Left ventricle myocardium inferior (tissue), 1 donor: ENCODE measurements at places on chromosomes 12 and 14. TPM values are rescaled to one million over a fixed set of nuclear protein-coding genes. Genes with fewer than 3 reads are reported as not detected.

Gene TMEM132D
- not detected for total RNA-seq

Gene FGF6
- total RNA-seq: not detected

Gene MIP
- not detected for total RNA-seq

Gene LETMD1
- total RNA-seq: 20.6 TPM

DNA sequence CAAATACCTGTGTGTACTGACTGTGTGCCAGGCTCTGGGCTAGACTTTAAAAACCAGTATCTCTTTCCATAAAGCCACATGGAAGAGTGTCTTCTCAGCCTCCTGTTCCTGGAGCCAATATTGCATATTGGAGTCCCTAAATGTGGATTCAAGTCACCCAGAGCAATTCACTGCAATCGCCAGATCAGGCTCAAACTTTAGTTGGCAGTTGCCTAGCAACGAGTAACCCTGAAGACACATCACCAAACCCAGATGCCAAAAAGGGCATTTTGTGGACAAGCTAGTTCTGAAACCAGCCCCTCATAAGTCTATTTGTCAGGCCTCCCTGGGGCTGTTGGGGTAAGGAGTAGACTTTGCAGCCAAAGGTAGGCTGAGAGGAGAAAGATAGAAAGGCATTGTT is 13.7 kb downstream of the DPF3 start:
- H3K4me3 ChIP-seq: no peak overlapping the region
- H3K4me1 ChIP-seq: peaks cover 94% of the 10 kb centered on the region
- H3K27ac ChIP-seq: no peak overlapping the region
- no peaks in the 10 kb centered on the region for H3K36me3 ChIP-seq
- no peaks in the 10 kb centered on the region for H3K27me3 ChIP-seq
- DNase-seq: no peak

- no peaks in the 10 kb centered on the region for H3K36me3 ChIP-seq
- no peaks in the 10 kb centered on the region for H3K4me1 ChIP-seq
- no peaks in the 10 kb centered on the region for H3K27me3 ChIP-seq
Observed at GRCh38 chr14:41558490-41558889, 48.2 kb upstream of the LRFN5 start.

DNA sequence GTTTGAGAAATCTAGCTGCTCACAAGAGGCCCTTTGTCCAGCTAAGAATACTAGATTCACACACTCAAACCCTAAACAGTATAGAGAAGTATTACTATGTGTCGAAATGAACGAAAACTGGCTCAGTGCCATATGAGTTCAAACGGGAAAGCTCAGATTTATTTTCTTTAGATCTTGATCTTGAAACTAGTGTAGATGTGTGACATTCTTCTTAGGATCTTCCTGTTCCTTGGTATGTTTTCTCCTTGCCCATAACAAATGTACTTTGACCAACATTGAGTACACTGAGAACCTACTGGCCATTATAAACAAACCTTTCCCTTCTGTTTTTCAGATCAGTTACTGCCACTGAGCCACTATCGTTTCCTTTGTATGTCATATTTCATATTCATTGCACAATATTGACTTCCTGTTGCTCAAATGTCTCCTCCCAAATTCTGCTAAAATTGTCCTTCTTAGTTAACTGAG is 21.3 kb downstream of the MYBPC1 start:
- no peaks in the 10 kb centered on the region for H3K36me3 ChIP-seq
- no peaks in the 10 kb centered on the region for H3K27me3 ChIP-seq
- no peak overlapping the region for H3K4me3 ChIP-seq
- peaks cover 6% of the 10 kb centered on the region for H3K4me1 ChIP-seq

GRCh38 chr14:105700622-105701288 is 174.4 kb downstream of the TMEM121 start:
- no peaks in the 10 kb centered on the region for H3K36me3 ChIP-seq
- no peaks in the 10 kb centered on the region for H3K27me3 ChIP-seq
- no peak overlapping the region for H3K27ac ChIP-seq
- H3K4me1 ChIP-seq: no peaks in the 10 kb centered on the region

DNA sequence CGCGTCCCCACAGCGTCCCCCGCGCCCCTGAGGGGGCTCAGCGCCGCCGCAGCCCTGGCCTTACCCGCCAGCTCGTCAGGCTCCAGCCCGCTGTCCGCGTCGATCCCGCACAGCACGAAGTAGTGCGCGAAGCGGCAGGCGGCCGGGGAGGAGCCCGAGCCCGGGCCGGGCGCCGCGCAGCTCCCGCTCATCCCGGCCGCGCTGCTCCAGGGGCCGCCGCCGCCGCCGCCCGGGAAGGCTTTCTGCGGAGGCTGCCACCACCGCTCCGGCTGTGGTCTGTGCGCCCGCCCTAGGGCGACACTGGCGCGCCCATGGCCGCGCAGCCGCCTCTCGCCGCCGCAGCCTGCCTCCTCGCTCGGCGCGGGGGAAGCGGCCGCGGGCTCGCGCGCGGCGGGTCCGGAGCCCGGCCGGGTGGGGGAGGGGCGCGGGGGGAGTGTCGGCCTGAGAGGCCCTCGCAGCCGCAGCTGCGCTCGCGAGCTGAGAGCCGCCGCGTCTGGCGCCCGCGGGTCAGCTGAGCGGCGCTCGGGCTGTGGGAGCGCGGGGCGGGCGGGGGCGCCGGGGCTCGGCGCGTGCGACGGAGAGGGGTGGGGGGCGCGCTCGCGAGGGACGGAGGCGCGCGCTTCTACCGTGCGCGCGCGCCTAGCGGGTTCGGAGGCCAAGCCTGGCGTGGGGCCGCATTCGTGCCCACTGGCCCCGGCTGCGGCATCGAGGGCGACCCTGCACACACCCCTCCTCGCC is at the start of gene DENND5B:
DENND5B (minus strand) TSS at position 495 of the 738 bp plus-strand sequence; CDS start at position 191, 304 bp downstream.
- H3K36me3 ChIP-seq: no peaks in the 10 kb centered on the region
- no peaks in the 10 kb centered on the region for H3K27me3 ChIP-seq
- peak within 1 kb of the TSS; percentile 88 for H3K4me3 ChIP-seq
- peak; percentile 86 for DNase-seq
- H3K27ac ChIP-seq: peak within 1 kb of the TSS; percentile 98

DNA sequence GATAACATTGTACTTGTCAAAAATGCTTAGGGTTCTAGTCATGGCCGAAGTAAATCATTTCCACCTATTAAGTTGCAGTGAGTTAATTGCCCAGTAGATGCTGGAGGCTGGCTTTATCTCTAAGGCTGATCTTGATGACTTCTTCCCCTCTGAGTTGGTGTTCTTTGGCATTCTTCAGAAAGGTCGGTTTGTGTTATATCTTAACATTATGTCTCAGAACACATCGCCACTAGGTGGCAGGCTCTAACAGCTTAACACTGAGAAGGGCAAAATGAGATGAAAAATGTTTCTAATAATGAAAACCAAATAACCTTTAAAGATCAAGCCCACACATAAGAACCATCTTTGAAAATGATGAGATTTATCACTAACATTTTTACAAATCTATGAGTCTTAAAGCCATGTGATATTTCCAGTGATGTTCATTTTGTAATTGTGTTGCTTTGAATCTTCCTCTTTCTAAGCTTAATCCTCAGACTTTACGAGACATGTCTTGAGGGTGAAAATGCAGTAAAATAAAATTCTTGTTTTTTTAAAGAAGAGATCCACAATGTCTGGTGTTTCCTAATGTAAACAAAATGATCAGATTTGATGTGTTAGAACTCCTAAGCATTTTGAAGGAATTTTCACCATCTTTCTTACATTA is 28.6 kb downstream of the SUDS3 start:
- H3K4me3 ChIP-seq: no peak overlapping the region
- peak; percentile 22 for DNase-seq
- peaks cover 83% of the 10 kb centered on the region for H3K36me3 ChIP-seq

DNA sequence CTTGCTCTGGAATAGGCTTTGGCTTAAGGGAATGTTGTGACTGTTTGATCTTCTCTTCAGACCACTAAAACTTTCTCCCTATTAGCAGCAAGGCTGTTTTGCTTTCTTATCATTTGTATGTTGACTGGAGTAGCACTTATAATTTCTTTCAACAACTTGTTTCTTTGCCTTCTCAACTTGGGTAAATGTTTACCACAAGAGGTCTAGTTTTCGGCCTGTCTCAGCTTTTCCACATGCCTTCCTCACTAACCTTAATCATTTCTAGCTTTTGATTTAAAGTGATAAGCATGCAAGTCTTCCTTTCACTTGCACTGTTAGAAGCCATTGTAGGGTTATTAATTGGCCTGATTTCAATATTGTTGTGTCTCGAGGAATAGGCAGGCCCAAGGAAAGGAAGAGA is 126.7 kb upstream of the AEBP2 start:
- no peak overlapping the region for H3K4me3 ChIP-seq
- H3K4me1 ChIP-seq: no peaks in the 10 kb centered on the region
- DNase-seq: no peak
- no peak overlapping the region for H3K27ac ChIP-seq
- no peaks in the 10 kb centered on the region for H3K27me3 ChIP-seq
- H3K36me3 ChIP-seq: peaks cover 4% of the 10 kb centered on the region

GRCh38 chr12:57135527-57136326 is 7.4 kb downstream of the LRP1 start:
- H3K4me1 ChIP-seq: peaks cover 100% of the 10 kb centered on the region
- H3K27ac ChIP-seq: peak overlapping the region; percentile 99
- no peaks in the 10 kb centered on the region for H3K27me3 ChIP-seq
- DNase-seq: peak; percentile 81

GRCh38 chr14:87967496-87967895 is 25.5 kb downstream of the GALC start:
- no peak overlapping the region for H3K27ac ChIP-seq
- H3K27me3 ChIP-seq: no peaks in the 10 kb centered on the region
- no peak overlapping the region for H3K4me3 ChIP-seq
- DNase-seq: no peak
- peaks cover 50% of the 10 kb centered on the region for H3K36me3 ChIP-seq
- no peaks in the 10 kb centered on the region for H3K4me1 ChIP-seq

GRCh38 chr12:131789638-131790037 is 38.6 kb upstream of the MMP17 start:
- H3K36me3 ChIP-seq: peaks cover 94% of the 10 kb centered on the region
- DNase-seq: no peak
- no peak overlapping the region for H3K4me3 ChIP-seq
- no peaks in the 10 kb centered on the region for H3K27me3 ChIP-seq

DNA sequence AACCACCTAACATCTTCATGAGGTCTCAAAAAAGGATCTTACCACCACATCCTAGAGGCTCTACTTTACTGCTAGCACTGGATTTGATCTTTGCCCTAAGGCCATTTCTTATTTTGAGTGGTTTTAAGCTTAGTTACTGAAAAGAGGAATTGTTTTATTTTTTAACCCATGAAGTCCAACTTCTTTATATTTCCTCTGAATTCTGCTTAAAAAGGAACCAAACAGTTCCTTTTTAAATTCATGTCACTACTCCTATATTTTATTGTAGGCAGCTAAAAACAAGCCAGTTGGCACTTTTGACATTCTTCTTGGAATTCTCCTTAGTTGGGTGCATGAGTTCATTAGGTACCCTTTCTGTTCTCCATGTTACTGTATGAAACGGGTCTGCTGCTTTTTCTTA is 76.4 kb downstream of the FGD4 start:
- H3K27me3 ChIP-seq: no peaks in the 10 kb centered on the region
- DNase-seq: no peak
- H3K4me3 ChIP-seq: no peak overlapping the region
- no peaks in the 10 kb centered on the region for H3K36me3 ChIP-seq
- H3K4me1 ChIP-seq: peaks cover 8% of the 10 kb centered on the region
- peak overlapping the region; percentile 39 for H3K27ac ChIP-seq

DNA sequence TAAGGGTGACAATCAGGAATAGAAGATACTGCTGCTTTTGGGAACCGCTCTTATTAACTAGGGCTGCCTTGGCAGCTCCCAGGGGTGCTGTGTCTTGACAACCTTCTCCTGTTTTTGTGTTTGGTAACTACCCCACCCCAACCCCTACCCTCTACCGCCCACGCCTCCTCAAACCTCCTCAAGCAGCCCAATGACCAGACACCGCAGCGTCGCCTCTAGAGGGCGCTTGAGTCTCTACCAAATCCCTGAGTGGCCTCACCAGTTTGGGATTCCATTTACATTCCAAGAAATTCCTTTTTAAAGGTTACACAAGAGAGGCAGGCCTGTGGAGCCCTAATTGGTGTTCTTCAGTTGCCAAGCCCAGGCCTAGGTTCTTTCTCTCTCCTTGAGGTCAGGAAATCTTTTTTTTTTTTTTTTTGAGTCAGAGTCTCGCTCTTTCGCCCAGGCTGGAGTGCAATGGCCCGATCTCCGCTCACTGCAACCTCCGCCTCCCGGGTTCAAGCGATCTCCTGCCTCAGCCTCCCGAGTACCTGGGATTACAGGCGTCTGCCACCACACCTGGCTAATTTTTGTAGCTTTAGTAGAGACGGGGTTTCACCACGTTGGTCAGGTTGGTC is 72.4 kb upstream of the USP44 start:
- H3K27ac ChIP-seq: peak overlapping the region; percentile 84
- H3K27me3 ChIP-seq: no peaks in the 10 kb centered on the region
- H3K36me3 ChIP-seq: no peaks in the 10 kb centered on the region
- H3K4me3 ChIP-seq: no peak overlapping the region
- peaks cover 27% of the 10 kb centered on the region for H3K4me1 ChIP-seq

DNA sequence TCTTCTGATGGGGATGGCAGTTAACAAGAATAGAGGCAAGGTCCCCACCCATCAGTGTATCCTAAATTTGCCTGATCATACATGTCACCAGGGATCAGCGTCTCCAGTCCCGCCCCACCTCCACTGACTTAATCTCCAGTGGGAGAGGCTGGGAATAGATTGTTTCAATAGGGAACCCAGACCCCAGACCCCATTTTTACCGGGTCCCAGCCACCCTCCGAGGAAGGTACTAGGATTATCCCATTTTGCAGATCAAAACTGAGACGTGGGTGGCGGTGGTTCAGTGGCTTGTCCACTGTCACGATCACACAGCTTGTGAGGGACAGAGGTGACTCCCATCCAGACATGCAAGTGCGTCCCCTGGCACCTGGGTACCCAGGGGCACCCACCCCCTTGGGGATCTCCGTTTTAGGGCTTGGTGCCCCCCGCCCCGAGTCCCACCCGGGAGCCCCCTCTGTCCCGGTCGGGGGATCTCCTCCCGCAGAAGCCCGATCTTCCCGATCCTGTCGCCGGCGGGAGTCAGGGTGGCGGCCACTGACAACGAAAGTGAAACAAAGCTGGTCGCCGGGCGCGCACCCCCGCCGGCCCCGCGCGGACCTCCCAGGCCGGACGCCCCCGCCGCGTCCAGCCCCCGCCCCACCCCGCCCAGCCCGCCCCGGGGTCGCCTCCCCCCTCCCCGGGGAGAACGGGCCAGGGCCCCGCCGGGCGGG is 523 bp downstream of the WSB2 start:
- H3K27me3 ChIP-seq: no peaks in the 10 kb centered on the region
- peak overlapping the region; percentile 100 for H3K27ac ChIP-seq
- peak; percentile 61 for DNase-seq
- H3K4me1 ChIP-seq: peaks cover 79% of the 10 kb centered on the region
- H3K36me3 ChIP-seq: no peaks in the 10 kb centered on the region
- H3K4me3 ChIP-seq: peak overlapping the region; percentile 88

GRCh38 chr12:96500693-96501092 is 11.3 kb downstream of the CFAP54 start:
- DNase-seq: no peak
- H3K27me3 ChIP-seq: no peaks in the 10 kb centered on the region
- H3K36me3 ChIP-seq: no peaks in the 10 kb centered on the region
- no peak overlapping the region for H3K4me3 ChIP-seq
- H3K4me1 ChIP-seq: peaks cover 32% of the 10 kb centered on the region

GRCh38 chr12:42483521-42483790 is 106.1 kb downstream of the PRICKLE1 start:
- peak overlapping the region; percentile 97 for H3K27ac ChIP-seq
- H3K27me3 ChIP-seq: no peaks in the 10 kb centered on the region
- H3K4me3 ChIP-seq: peak overlapping the region; percentile 90
- DNase-seq: peak; percentile 42

- no peak overlapping the region for H3K4me3 ChIP-seq
- H3K27me3 ChIP-seq: no peaks in the 10 kb centered on the region
- no peaks in the 10 kb centered on the region for H3K4me1 ChIP-seq
- no peak overlapping the region for H3K27ac ChIP-seq
- H3K36me3 ChIP-seq: no peaks in the 10 kb centered on the region
Observed at GRCh38 chr12:102642199-102642598, 161.8 kb upstream of the IGF1 start.
